Stimulated activated CD8-positive, alpha-beta memory T cell treated with anti-CD3 and anti-CD28 coated beads, Interleukin-2, amount 100 ng/mL, for 48 hours (primary cell): ENCODE measurements at places on chromosomes 6 and 20.

DNA sequence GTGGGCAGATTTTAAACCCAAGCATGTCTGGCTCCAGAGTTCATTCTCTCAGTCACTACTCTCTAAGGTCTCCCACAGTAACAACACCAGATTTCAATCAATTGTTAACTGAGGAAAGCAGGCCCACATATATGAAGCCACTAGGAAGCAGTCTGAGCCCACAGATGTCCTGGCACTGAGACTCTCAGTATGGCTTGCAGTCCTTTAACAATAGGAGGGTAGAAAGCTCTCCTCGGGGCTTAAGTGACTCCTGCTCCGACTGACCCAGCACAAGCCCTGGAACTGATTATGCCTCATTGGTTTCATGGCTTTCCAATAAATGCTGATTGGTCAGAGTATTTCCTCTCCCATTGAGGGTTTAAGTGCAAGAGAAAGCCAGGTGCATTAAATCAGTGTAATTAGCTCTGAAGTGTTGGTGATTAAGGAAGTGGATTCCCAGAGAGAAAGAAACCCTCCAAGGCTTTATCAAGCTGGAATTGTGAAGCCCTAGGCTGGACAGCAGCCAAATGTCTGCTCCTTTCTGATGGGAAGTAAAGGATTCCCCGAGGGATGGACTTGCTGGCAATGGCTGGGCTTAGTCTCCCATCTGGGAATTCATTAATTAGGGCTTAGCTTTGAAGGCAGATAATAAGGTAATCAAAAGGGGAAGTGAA lies 76.6 kb upstream of the PROKR2 start:
- no peak for DNase-seq

GRCh38 chr6:13194852-13195251 lies 133.5 kb downstream of the TBC1D7 start:
- peak; percentile 10 for DNase-seq

DNA sequence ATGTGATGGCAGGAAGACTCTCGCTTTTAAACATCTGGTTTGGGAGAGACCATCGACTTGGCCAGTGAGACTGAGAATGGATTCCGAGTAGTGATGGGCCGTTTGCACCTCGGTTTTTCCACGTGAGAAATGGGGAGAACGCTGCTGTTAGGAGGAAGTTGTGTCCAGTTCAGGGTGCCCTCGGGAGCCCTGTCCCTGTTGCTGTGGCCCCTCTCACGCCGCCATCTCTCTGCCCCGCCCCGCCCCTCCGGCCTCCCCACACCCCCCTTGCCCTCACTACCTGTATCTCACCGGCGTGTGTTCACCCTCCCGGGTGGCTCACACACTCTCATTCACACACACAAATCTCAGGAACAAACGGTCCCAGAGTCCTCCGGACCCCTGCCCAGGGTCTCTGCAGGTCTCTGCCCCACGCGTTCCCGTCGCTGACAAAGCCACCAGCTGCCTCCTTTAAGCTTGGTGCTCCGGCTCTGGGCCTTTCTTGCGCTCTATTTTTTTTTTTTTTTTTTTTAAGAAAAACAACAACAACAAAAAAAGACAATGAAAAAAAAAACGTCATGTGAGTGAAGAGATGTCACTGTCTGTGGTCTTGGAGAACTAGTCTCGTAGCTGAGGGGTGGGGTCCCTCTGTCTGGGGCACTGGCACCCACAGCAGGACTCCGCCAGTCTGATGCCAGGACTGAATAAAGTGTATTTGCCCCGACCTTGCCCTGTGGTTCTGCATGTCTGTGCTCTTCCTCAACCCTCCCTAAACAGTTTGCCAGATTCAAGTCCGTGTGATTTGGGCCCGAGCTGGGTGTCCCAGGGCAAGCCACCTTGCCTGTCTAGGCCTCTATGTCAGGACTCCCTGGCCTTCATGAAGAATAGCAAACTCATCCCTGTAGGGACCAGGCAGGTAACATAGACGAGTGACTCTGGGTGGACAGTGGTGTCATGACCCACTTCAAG lies 2.9 kb downstream of the SOX12 start:
- no peak for DNase-seq

DNA sequence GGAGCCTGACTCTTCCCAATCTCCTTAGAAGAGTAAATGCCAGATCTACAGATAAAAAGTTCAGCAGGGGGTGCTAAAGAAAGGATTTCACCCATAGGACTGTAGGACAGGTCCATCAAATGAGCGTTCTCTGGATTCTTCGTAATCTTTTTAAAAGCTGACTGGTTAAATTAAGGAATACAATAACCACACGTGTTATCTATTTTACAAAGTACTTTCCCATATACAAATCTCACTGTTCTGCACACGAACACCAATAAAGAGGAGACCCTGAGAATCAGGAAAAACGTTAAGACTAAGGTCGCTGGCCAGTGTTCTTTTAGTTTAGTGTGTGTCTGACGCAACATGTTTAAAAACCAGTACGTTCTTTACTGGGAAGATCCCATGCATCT lies 542 bp downstream of the TUBE1 start:
- DNase-seq, result no peak

- no peak for DNase-seq
Measured at GRCh38 chr20:32966881-32967781, 37.1 kb downstream of the SUN5 start.

GRCh38 chr20:44579313-44580081 lies 2.9 kb upstream of the PKIG start:
- DNase-seq, result no peak

DNA sequence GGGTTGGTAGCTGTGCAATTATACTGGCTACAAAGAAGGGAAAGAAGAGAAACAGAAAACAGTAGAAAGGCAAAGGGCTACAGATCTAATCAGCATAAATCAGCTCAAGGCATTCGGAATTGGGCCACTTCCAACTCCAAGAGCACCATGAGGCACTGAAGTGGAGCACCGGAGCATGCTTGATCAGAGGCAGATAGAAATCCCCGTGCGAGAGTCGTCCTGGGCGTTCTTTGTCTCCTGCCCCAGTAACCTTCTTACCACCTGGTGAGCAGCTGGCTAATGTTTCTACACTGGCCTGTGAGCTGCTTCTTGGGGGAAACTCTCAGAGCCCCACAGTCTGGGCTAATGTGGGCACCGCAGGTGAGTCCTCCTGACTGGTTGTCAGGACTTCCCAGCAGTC lies 16.7 kb downstream of the NEDD9 start:
- DNase-seq, result no peak

- no peak for DNase-seq
Measured at GRCh38 chr6:158064725-158065251, 83.1 kb downstream of the SYNJ2 start.

DNA sequence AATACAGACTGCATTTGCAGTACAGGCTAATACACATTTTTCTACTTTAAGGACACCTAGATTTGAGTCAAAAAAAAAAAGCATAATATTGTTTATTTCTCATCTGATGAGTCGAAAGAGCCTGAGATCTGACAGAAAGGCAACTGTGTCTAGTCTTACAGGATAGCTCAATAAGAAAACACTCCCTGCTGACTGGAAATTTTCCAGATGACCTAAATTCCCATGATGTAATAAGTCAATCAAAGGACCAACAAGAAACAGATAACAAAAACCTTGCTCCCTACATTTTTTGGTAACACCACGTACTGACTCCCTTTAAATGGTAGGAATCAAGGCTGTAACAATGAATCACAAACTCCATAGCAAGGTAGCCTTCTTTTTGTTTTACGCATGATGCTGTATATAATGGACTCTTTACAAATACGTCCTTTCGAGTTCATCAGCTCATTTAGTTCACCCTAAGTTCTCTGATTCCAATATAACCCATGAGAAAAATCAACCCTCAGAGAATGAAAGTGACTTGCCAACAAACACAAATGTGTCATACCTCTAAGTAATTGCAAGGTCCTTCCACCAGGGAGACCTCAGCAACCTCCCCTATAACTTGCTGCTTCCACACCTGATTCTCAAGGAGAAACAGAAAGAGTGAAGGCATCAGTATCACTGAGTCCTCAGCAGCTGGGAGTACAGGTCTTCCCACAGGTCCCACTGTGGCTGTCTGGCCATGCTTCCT lies 12.1 kb downstream of the TBX18 start:
- DNase-seq, result no peak

DNA sequence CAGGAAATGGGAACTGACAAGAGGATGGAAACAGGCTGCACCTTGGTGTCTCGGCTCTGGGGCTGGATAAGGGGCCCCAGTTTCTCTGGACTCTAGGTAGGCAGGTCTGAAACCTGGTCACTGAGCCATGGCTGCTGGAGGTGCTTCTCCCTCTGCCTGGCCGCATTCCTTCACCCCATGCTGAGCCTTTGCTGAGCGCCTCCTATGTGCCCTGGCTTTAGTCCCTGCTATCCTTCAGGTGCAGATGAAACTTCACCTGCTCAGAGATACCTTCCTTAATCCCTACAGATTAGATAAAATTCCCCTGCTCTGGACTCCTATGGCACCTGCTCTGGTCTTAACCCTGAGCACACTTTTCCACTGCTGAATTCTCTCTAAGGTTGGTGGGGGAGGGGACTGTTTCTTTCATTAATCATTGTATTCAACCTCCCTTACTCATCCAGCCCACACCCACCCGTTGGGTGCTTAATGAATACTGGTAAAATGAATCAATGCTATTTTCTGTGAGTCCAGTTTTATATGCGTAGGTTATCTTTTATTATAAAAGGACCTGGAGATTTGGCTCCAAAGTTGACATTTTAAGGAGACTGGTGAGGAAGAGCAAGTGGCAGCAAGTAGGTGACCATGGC lies 19.3 kb downstream of the MYLK4 start:
- DNase-seq, result no peak

DNA sequence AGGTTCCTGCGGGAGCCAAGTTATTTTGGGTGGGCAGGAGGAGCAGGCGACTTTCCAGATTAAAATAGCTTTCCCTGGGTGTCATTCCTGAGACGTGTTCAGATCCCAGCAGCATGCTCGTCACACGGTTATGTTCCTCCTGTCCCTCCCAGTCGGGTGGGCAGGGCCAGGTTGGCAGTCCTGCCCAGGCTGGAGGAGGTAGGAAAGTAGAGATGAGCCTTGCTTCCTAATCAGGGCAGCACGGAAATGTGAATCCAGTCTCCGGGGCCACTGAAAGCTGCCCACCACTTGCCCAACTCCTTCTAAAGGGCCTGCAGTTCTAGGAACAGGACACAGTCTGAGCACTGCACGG lies 137.0 kb downstream of the MRPL14 start:
- DNase-seq, result no peak

DNA sequence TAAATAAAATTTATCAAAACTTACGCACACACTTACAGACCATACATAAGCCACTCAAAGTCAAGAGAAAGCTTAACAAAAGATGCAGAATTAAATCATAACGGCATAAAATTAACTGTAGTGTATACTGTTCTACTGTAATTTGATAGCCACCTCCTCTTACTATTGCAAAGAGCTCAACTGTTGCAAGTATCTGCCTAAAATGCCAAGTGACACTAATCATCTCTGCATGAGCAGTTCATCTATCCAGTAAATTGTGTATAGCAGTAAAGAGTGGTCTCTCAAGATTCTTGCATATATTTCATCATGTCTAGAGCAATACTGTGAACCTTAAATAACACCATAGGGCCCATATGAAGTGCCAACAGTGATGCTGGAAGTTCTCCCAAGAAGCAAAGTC lies 12.3 kb downstream of the OR2H2 start:
- no peak for DNase-seq

DNA sequence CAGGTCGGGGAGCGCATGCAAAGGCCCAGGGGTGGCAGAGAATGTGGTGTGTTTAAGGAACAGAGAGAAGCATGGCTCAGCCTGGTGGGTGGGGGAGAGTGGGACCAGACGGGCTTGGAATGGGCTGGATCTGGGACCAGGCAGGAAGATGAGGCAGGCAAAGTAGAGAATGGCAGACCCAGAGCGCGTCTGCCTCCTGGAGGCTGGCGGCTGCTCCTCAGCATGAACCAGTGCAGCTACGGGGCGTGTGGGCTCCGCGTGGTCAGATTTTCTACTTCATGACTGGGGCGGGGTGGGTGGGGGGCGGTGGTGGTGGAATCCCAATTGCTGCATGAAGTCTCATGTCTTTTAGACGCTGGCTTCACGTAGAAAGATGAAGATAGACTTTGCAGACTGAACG lies 135.6 kb downstream of the TFAP2C start:
- no peak for DNase-seq

- DNase-seq, result no peak
Measured at GRCh38 chr6:145485288-145485687, 250.0 kb downstream of the EPM2A start.

GRCh38 chr20:64169091-64169560 lies 4.9 kb downstream of the MYT1 start:
- DNase-seq, result no peak

DNA sequence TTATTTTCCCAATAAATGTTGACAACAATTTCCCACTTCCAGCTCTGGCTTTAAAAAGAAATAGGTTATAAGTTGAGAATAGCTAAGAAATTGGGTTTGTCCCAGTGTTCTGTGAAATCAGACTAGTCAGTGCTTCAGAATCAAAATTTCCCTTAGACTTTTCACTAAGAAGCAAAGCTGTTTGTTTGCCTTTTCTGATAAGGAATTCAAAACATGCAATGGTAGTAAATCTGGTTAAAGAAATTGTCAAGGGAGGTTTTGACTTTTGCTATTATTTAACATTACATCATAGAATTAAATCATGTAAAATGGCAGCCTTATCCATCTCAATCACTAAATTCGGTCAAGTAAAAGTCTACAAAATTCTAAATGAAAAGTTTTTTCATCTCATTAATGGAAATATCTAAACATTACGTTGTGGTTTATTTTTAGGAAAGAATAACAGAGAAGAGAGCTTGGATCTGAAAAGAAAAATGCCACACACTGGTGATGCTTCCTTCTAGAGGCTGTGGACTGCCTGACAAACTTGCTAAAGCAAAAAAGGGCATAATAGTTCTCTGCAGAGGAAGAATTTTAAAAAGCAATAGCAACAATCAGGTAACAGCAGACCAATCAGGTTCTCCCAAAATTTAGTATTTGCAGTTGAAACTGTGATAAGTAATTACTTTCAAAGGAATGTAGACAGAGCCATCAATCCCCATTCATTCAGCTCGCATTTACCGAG lies 36.4 kb downstream of the PLAGL1 start:
- no peak for DNase-seq

- no peak for DNase-seq
Measured at GRCh38 chr20:11891776-11892545, 25.7 kb upstream of the BTBD3 start.

DNA sequence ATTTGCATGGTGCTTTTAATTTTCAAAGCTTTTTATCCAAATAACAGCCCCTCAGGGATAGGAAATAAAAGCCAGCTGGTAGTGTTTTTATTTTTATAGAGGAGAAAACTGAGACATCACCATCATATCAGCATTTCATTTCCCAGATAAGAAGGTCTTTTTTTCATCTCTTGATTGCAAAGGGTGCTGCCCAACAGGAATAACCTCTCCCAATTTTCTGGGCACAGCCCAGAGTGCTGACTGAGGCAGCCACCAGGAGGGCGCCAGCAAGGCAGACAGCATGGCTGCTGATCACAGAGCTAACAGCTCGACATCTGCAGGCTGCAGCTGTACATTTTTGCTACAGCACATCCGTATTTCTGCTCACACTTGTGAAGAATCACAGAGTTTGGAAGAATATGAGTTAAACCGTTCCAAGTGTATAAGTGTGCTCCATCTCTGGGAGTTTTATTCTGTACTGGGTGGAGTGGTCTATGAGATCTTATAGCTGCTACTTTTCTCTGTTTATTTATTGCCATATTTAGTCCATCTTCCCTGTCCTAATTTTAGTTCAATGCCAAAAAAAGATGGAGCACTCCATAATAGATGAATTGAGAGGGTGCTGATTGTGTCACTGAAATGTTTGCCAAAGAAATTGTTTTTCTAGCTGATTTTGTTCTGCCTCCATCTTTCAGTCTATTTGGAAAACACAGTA lies 85.5 kb upstream of the C20orf144 start:
- no peak for DNase-seq

- DNase-seq, result no peak
Measured at GRCh38 chr6:11785774-11786579, 7.4 kb upstream of the ADTRP start.

GRCh38 chr6:14807130-14807529 lies 438.7 kb upstream of the JARID2 start:
- DNase-seq, result no peak
